ENCODE measurements at places on chromosomes 7 and 10.

DNA sequence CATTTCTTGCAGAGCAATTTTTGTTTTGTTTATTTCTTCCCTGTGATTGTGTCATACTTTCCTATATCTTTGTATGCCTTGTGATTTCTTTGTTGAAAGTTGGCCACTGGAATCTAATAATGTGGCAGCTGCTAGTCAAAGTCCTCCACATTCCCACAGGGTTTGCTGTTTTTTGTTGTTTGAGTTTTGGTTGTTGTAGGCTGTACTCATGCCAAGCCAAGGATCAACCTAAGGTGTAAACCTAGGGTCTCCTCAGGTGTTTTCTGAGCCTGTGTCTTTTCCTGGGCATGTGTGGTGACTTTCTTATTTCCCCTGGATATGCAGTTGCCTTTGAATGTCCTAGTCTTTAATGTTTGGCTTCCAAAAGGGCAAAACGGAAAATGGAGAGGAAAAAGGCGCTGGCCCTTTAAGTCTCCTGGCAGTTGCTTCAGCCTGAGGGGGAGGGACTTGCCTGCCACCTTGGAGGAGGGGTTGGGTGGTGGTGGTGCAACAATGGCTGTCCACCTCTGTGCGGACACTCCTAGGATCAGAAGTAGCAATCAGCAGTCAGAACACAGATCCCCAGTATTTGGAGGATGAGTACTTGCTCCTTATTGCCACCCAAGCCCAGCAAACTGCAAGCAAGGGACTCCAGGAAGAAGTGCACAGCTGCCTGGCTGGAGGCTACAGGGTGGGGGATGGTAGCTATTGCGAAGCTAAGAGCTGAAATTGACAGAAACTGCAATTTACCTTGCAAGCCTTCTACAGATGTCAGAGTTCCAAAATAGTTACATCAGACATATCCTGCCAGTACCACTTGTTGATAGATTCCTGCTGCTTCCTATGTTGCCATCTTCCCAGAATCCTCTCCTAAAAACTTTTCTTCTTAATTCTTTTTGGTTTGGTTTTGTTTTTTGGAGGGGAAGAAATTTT, 5.6 kb upstream of the ZNF518A start:
- no peak for DNase-seq

- no peak for DNase-seq
These were observed 12.7 kb downstream of the DHTKD1 start for GRCh38 chr10:12081470-12081869.

GRCh38 chr7:23476286-23477156, 6.2 kb upstream of the IGF2BP3 start:
- no peak for DNase-seq

- DNase-seq: no peak
These were observed 1.8 kb upstream of the MEOX2 start for GRCh38 chr7:15688279-15688626.

DNA sequence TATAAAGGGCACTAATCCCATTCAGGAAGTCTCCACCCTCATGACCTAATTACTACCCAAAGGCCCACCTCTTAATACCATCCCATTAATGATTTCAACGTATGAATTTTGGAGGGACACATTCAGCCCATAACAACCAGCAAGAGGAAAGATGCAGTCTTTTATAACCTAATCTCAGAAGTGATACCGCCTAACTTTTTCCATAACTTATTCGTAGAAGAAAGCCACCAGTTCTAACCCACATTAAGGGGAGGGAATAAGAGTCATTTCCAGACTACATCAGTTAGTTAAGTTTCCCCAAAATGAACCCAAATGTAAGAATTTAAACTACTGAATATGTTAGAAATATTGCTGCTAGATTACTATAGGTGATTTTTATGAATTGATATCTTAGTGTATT, 32.1 kb upstream of the LHFPL3 start:
- no peak for DNase-seq

- DNase-seq: no peak
These were observed 3.4 kb downstream of the GPR85 start for GRCh38 chr7:113083132-113083815.

GRCh38 chr7:83550100-83550499, 98.8 kb downstream of the SEMA3E start:
- no peak for DNase-seq
